ENCODE measurements at places on chromosomes 13 and 19. TPM values are rescaled to one million over a fixed set of nuclear protein-coding genes. Genes with fewer than 3 reads are reported as not detected.

The KLK6 gene
- polyA plus RNA-seq = not detected

The GEMIN7 gene
- 22.6 TPM for polyA plus RNA-seq

The GPR12 gene
- polyA plus RNA-seq = 0.23 TPM

The GNG7 gene
- 2.4 TPM for polyA plus RNA-seq

GRCh38 chr13:100545684-100546061, 42.9 kb downstream of the GGACT start:
- DNase-seq = no peak

- no peak for DNase-seq
Measured at GRCh38 chr19:44647144-44647543, 3.4 kb downstream of the PVR start.

DNA sequence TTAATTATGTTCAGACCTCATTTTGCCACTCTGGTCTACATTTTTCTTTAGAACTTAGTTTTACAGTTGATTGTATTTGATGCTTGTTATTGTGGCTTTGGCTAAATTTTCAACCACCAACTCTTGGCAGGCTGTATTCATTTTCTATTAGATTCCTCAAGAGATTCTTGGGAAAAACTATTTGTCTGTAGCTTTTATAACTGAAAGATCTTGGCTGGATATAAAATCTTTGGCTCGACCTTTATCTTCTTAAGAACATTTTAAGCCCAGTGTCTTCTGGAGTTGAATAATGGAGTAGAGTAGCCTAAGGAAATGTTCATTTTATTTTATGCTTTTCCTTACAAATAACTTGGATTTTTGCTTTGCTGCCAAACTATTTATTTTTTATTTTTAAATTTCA, 848.5 kb downstream of the PCDH17 start:
- peak; percentile 10 for DNase-seq

GRCh38 chr13:28582225-28582891, 76.6 kb upstream of the POMP start:
- no peak for DNase-seq

DNA sequence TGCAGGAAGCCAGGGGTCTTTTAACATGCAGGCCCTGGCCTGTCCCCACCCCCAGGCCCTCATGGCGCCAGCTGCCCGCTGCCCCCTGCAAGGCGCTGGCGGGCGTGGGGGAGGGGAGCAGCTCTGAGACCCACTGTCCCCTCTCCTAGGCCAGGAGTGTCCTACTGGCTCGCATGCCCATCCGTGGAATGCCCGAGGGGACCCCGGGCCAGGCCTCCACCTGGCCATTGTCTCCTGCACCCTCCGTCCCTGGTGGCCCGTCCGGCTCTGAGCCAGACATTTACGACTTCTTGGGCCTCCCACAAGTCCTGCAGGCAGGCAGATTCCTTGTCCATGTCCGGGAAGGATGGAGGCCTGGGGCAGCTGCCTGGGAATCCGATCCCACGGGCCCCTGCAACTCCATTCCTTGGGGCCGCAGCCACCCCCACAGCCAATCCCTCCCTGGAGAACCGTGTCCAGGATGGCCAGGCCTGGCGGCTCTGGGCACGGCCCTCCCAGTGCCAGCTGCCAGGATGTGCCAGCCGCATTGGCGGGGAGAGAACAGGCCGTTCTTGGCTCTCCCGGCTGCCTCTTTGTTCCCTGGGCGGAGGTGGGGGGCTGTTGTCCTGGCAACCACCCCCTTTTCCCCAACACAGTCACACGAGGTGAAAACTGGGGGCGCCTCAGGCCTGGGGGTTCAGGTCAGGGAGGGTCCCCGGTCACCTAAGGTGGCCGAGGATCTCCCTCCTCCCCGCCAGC, 10.5 kb upstream of the PLIN3 start:
- no peak for DNase-seq

GRCh38 chr19:56295531-56296455, 18.8 kb downstream of the ZSCAN5A start:
- no peak for DNase-seq

GRCh38 chr19:51566489-51567100, 4.5 kb upstream of the ZNF175 start:
- DNase-seq = no peak

GRCh38 chr13:111946214-111946613, 120.7 kb upstream of the SOX1 start:
- DNase-seq = no peak

- DNase-seq = no peak
Measured at GRCh38 chr13:75415694-75416093, 66.3 kb downstream of the TBC1D4 start.

DNA sequence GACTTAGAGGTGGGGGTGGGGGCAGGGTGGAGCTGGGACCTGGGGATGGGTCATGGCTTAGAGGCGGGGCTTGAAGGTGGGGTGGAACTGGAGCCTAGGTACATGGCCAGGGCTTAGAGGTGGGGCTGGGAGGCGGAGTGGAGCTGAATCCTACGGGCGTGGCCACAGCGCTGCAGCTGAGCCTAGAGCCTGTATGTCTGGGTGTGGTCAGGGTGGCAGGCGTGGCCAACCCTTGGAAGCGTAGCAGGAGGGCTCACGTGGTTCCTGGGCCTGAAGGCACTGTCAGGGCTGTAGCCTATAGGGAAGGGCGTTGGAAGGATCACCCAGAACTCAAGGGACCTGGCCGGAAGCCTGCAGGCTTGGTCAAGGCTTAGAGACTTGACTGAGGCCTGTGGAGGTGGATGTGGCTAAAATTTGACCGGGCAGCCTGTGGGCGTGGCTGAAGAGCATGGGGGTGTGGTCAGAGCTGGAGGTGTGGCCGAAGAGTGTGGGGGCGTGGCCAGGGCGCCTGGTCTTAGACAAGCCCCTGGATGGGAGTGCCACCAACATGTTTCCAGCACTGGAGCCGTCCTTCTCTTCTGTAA, 24.3 kb downstream of the COLGALT1 start:
- DNase-seq = peak; percentile 54

All from hindlimb muscle (tissue), 1 donor.